NCI-H2081 treated with DMSO at 0.1 percent for 48 hours (cell line): ENCODE measurements at places on chromosomes 6 and 20.
A peak's percentile ranks its signal among the peaks of the same experiment; 100 is the strongest.

- DNase-seq, result no peak
These were observed 173.5 kb upstream of the SNX9 start for GRCh38 chr6:157649311-157650260.

DNA sequence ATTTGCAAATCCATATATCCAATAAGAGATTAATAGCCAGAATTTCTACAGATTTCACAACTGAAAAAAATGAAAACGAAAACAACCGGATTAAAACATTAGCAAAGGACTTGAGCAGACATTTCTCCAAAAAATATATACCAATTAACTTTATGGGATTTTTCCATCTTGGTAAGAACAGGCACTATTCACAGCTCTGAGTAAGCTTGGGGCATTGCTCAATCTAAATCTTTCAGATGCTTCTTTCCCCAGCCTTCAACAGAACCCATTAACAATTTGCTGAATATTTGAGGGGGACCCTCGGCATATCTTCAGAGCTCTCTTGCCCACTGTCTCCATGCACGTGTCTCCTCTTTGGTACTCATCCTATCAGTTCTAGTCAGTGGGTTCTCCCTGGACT is 111.7 kb upstream of the CD93 start:
- DNase-seq, result no peak

GRCh38 chr20:12875510-12875909 is 133.3 kb upstream of the SPTLC3 start:
- DNase-seq, result no peak

- DNase-seq, result no peak
These were observed 290.0 kb upstream of the PTCHD4 start for GRCh38 chr6:48401016-48401415.

DNA sequence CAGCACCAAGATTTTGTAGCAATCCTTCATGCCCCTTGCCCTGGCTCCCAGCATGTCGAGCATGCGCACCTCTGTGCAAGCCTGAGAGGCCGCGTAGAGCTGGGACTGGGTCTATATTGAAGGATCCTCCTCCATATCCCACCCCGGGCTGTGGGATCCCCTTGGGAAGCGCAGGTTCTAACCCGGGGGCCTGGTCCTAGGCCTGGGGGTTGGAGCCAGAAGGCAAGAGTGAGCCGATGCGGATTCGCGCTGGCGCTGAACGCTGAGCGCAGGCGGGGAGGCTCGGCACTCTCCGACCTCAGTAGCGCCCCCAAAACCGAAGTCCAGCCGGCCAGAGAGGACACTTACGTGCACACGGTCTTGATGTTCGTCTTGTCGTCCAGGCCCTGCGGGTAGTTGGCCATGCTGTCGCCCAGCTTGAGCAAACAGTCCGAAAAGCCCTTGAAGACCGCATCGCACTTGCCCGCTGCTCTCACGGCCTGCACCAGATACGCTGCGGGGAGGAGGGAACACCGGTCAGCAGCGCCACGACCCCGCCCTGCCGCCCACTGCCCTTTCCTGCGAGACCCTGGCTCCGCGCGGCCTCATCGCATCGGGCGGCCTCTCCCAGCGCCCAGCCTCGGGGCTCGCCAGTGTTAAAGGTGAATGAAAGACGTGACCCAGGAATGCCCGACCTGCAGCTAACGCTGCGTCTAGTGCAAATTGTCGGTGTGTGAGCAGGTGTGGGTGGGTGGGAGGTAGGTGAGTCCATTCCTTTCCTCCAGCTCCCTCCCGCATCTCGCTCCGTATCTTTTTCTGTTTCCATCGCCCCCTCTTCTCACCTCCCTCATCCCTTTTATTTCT is 4.5 kb downstream of the NRN1 start:
- DNase-seq, result no peak

- DNase-seq, result no peak
These were observed 113.7 kb upstream of the FAM184A start for GRCh38 chr6:119192200-119192599.

- no peak for DNase-seq
These were observed 61.4 kb upstream of the MOCS1 start for GRCh38 chr6:39995633-39996032.

- no peak for DNase-seq
These were observed 378.9 kb downstream of the PREX1 start for GRCh38 chr20:48448666-48449600.

GRCh38 chr6:150143516-150144293 is 861 bp downstream of the PPP1R14C start:
- no peak for DNase-seq

DNA sequence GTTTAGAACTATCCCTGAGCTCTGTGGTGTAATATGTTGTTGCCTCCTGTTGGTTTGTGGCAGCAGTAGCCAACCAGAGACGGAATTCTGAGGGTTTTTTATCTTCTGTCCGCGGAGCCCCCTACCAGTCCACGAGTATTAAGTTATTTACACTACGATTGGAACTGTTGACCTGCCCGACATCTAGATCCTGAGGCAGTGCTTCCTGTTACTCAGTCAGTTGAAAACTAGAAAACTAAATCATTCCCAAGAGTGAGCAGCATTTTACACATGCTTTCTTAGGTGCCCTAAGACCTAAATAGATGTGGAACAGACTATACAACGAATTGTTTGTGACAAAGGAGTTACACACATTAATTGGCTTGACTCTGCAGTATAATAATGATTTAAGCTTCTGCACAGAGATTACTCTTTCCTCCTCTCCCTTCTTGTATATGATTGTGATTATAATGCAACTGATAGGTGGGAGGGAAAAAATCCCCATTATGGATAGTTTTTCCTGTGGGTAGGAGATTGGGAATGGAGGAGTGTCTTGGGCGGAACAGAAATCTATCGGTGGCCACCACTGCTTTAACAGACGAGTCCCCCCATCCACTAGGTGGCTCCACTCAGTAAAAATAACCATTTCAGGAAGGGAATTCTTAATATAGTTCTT is 1.7 kb downstream of the LOC128125822 start:
- peak; percentile 37 for DNase-seq

DNA sequence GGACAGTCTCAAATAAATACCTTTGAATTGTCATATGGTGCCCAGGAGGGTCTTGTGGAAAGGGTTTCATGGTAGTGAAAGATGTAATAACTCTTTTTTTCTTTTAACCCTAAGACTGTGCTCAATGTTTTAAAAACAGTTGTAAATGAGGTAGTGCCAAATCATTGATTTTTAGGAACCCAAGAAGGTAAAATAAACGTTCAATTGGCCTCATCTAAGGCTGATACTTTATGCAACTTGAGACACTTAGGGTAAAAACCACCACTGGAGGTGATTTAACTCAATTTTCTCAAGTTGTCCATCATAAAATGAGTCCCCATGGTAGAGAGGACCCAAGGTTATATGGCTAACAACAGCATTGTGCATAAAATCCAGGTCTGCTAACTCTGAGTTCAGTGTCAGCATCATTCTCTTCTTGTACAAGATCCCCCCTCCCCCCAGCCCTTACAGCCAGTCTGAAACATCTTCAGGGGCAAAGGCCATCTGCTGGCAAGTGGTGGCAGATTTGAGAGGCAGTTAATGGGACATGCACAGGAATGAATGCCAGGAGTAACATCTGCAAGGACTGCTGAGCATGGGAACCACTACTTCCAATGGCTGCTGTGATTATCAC is 244.4 kb downstream of the GMPR start:
- DNase-seq, result no peak

DNA sequence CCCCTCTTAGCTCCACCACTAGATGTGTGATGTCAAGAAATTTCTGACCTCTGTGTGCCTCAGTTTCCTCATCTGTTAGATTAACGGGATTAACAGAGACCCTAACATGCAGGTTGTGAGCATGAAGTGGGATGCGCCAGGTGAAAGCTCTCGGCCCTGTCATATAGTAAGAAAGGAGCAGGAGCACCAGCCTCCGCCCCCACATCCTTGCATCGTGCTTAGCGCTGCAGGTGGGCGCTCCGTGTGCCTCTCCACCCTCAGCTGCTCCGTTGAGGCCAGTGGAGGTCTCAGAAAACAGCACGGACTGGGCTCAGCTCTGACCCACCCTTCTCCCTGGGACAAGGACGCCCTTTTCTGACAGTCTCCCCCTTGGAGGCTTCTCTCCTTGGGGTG is 63.4 kb downstream of the TCP11 start:
- no peak for DNase-seq

DNA sequence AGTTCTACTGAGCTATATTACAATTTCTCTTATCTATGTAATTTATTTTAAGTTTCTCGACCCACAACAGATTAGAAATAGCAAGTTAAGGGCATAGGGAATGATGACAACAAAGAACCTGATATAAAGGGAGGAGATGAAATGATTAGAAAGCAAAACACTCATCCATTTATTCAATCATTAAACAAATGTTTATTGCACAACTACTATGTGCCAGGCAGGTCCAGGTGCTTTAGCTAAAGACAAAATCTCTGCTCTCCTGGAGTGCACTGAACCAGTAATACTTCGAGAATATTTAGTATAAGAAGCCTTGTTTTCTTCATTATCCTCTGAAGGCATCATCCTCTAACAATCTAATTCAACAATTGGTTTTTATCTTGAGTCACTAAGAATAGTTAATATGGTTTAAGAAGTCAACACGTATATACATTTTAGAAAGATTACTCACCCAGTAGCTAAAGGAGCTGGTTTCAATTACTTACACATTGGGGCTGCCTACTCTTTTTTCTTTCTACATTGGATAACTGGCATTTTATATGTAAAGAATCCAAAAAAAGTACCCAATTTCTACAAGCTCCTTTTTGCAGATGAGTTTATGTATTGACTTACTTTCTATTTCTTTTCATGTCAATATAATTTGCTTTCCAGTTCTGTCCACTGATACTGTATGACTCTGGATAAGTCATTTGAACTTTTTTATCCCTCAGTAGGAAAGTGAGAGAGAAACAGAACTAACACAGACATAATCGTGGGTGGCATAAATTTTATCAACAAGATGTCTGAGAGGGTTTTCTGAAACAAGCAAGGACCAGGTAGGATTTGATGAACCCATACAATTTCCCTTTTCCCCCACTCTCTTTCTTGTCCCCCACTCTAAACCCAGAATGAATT is 312.6 kb downstream of the CLIC5 start:
- no peak for DNase-seq

- DNase-seq, result no peak
These were observed 2.8 kb downstream of the RFPL4B start for GRCh38 chr6:112349958-112350357.

GRCh38 chr6:1136827-1137226 is 175.1 kb upstream of the FOXQ1 start:
- DNase-seq, result no peak

GRCh38 chr20:50369225-50370035 is 140.8 kb upstream of the PTPN1 start:
- no peak for DNase-seq

DNA sequence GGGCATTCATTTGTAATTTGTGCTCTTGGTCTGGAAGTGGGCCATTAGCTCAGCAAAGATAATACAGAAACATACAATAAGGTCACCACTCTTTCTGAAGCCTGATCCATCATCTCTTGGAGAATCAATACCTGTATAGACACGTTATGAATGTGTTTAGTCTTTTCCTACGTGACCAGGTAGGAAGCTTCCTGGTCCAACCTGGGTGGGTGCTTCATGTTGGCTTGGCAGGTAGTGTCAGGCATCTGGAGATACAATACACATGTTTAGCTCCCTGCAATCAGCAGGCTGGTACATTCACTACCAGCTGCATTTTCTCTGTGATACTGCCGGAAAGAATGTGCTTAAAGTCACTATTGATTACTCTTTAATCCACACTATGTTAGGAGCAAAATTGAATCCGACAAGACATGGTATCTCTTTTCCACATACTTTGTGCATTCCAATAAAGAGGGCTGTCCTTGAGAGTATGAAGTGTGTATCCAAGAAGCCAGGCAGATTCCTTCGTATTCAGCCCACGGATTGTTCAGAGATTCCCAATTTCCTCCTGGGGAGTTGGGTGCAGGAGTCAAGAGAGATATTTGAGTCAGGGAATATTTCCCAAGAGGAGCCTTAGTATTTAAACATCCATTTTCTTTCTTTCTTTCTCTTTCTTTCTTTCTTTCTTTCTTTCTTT is 49.9 kb upstream of the RANBP9 start:
- no peak for DNase-seq

- DNase-seq, result peak; percentile 11
These were observed 2.5 kb downstream of the SMIM13 start for GRCh38 chr6:11096109-11096508.

- DNase-seq, result no peak
These were observed 198.2 kb downstream of the WDR27 start for GRCh38 chr6:169503422-169504152.

GRCh38 chr6:116370760-116371119 is at the start of gene DSE:
Gene DSE (plus strand): TSS chr6:116370947. CDS start chr6:116399251, 28,304 bp downstream.
- no peak for DNase-seq

- DNase-seq, result no peak
These were observed 291.0 kb downstream of the ZFAND3 start for GRCh38 chr6:38110481-38110971.

- no peak for DNase-seq
These were observed 196.5 kb upstream of the THBS2 start for GRCh38 chr6:169450097-169450496.

DNA sequence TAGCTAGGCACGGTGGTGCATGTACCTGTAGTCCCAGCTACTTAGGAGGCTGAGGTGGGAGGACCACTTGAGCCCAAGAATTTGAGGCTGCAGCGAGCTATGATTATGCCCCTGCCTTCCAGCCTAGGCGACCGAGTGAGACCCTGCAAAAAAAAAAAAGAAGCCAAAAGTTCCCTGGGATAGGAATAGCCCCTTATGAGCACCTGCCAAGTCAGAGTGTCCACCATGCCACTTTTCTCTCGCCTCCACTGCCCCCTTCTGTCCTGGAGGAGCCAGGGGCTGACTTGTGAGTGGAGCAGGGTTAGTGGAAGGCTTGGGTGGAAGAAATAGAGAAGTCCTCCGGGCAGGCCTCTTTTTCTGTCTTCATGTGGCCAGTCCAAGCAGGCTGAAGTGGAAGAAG is 12.1 kb upstream of the DDX27 start:
- DNase-seq, result no peak

DNA sequence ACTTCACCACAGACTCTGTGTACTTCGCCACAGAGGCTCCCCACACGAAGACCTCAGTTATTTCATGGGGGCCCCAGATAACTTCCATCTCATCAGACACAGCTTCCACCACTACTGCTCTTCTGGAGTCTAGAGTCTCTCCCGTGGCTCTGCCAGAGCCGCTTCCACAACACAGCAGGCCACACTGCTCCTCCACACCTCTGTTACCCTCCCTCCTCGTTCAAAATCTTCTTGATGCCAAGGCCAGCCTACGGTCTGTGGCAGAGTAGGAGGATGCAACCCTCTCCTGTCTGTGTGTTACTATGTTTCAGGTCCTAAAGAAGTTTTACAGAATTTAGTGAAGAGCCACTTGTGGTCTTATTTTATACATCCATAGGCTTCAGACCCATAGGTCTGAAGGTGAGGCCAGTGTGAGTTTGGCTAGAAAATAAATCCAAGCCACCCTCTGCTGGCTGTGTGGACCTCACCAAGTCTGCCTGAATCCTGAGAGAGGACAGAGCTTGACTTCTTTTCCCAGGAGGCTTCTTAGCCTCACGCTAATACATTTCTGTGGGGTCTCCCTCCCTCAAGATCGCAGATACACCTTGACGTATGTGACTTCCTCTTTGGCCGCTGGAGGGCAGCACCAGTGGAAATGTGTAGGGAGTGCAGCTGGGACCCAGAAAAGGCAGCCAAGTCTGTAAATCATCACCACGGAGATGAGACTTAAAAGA is 197.7 kb downstream of the FAXC start:
- DNase-seq, result no peak
